ENCODE measurements at places on chromosomes 1 and 21.

DNA sequence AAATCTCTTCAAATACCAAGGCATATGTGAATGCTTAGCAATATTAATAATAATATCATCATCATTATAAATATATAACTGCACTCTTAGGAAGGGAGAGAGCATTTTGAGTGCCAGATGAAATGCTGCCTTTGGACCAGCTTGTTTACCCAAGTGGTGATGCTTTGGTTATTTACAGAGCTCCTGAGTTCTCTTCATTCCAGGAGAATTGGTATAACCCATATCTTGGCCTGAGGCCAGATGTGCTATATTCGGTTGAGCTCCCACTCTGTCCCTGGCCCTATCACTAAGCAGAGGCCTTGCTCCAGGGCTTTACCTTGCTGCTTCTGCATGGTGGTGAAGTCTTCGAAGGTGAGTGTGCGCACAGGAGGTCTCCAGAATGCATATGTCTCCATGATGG is 89.4 kb downstream of the TBX15 start:
- DNase-seq = no peak

GRCh38 chr1:36814083-36814482 is 220.2 kb downstream of the GRIK3 start:
- no peak for DNase-seq

DNA sequence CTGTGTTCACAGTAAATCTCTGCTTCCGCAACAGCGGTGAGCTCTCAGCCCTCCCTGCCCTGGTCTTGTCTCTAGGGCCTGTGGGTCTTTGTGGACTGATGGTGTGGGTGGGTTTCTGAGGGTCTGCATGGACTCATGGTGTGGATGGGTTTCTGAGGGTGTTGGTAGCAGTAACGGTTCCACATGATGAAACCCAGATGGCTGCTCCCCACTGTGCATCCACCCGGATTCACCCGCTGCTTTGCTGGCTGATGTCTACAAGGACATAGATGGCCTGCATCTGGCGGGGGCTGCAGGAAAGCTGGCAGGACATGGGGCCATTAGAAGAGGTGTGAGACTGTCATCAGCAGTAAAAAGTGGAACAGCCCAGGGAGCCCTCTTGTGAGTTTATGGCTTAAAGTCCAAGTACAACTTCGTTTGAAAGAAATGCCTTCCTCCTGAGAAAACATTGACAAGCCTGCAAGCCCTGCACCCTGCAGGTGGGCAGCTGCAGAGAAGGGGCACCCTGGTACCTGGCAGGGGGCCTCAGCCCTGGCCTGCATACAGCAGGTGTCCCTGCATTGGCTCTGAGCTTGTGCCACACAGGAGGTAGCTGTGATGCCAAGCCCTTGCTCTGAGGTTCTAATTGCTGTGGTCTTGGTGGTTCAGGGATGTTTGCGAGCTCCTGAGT is 156.9 kb upstream of the COL6A1 start:
- no peak for DNase-seq

DNA sequence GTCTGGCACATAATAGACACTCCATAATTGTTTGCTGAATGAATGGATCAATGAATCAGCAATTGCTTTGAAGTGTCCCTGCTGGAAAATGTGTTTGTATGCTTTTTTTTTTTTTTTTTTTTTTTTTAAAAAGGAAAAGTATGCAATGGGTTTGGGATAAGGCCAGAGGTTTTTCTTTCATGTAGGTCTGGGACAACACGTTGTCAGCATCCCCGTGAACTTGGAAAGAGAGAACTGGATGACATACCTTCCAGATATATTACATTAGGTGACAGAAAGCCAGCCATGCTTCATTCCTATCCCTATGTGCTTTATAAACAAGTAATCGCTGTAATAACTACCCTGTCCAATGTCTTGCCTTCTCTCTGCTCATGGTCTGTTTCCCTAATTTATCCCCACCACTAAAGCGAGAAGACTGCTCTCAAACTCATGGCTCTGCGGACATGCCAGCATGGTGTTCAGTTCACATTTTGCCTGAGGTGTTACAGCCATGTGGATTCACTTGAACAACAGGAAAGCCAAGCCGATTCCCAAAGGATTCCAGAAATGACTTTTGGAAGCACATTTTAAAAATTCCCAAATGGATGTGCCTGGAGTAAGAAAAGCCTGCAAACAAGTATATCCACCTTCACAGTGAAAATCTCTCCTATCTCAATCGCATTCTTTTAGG is 34.8 kb upstream of the GREM2 start:
- no peak for DNase-seq

DNA sequence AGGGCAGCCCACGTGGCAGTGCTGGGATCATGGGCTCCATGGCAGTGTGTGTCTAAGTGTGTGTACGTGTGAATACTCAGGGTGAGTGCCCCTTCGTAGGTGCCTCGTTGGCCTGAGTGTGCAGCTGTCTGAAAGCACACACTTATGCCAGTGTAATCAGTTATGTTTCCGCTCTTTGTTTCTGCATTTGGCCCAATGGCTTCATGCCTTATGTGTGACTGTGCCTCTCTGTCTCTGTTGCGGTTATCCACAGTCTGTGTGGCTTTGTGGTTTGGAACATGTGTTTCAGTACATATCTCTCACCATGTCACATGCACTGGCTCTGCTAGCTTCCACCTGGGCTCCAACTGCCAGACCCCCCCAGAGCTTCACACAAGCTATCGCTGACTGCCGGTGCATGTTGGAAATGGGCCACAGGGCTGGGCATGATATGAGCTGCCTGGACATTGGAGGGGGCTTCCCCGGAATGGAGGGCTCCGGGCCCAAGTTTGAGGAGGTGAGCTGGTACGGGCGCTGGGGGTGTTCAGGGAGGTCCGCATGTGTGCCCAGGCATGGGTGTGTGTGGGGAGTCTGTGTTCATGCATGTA is 70.3 kb upstream of the TINAGL1 start:
- DNase-seq = peak; percentile 43

DNA sequence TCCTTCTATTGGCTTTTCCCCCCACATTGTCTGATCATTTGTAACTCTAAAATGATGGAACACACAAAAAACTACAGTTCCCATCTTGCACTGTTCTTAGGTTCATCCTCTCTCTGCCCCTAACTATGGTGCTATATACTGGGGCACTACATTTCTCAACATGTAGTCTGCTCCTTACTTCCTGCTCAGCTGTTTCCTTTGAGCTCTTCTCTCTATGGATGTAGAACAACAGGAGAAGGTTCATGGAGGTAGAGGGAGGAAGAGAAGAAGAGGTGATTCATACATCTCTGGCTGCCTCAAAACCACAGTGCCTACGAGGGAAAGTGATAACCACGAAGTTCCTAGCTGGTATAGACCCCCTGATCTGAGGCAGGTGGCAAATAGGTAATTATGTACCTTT is 7.0 kb upstream of the C1orf146 start:
- DNase-seq = no peak

GRCh38 chr1:11873395-11874257 is 14.9 kb upstream of the NPPB start:
- no peak for DNase-seq

DNA sequence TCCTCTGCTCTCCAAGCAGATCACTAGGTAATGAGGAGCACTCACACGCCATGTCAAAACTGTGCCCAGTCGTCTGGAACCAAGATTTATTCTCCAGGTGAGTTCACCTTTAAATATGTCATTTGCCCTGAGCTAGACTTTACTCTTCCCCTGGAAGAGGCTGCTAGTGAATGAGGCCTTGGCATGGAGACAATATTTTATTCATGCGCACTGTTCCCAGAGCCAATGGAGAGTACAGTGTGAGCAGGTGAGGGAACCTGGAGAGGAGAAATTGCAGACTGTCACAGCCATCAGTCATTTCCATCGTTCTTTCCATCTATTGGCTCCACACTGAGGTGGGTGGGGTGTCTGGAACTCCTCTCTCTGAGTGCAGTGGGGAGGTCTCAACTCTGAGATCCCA is 333.6 kb downstream of the KCNH1 start:
- no peak for DNase-seq

Measured in AG09309 (cell line).